ENCODE measurements at places on chromosomes 3 and 15.

DNA sequence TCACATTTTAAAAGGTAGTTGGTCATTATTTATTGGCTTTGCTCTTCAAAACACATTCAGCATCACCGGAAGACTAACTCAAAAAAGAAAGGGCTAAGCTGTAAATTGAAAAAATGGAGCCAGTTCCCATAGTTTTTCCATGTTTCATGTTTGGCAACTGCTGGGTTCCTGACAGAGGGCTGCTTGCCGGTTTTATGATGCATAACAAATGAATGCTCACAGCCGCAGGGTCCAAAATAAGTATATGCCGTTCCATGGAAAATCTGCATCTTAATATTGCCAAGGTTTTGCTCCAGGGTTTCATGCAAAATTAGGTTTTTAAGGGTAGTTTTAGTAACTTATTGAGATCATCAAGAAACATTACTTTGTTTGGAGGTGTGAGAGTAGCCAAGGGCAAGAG is 15.8 kb downstream of the SLC12A1 start:
- DNase-seq: no peak

- DNase-seq: no peak
These were observed 48.3 kb downstream of the MITF start for GRCh38 chr3:69787436-69788168.

- no peak for DNase-seq
These were observed 288.7 kb downstream of the EPHB1 start for GRCh38 chr3:135083756-135084155.

DNA sequence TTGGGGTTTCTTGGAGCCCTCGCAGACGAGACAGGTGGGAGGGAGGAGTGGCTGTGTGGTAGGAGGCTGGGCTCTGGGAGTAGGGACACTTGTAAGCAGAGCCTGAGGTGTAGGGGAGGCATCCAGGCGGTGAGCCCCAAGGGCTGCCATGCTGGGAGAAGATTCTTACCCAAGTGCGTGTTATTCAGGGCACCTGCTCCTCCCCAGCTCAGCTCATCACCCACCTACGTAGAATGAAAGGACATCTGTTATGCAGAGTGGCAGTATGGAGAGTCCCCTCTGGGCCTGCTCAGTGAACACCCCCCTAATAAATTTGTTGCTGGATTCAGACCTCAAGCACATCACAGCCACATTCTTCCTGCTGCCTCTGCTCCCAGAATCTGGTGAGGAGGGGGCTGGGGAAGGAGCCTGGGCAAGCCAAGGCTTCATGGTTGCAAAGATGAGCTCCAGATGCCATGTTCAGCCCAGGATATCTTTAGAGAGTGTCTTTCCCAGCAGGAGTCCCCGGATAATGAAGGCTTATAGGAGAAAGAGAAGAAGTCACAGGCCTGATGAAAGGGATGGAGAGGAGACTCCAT is 261.8 kb downstream of the EPHB1 start:
- DNase-seq: no peak

GRCh38 chr15:69034352-69034751 is 19.9 kb downstream of the NOX5 start:
- no peak for DNase-seq

- no peak for DNase-seq
These were observed 67.9 kb downstream of the PRICKLE2 start for GRCh38 chr3:64157150-64158035.

DNA sequence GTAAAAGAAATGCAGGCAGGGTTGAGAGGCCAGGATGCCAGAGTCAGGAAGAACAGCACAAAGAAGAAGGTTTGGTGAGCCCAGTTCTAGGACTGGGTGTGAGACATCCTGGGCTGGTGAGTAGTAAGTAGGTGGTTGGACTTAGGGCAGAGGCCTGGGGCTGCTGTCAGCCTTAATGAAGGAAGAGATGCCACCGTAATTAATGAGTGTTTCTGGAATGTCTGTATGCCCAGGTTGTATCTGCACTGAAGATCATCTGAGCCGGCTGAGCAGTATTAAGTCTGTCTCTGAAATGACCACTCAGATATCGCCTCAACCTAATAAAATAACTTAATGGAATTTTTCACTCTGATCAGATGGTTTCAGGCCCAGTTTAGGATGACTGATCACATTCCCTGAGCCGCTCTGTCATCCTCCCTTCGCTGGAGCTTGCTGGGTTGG is 532.9 kb upstream of the IL12A start:
- DNase-seq: no peak

DNA sequence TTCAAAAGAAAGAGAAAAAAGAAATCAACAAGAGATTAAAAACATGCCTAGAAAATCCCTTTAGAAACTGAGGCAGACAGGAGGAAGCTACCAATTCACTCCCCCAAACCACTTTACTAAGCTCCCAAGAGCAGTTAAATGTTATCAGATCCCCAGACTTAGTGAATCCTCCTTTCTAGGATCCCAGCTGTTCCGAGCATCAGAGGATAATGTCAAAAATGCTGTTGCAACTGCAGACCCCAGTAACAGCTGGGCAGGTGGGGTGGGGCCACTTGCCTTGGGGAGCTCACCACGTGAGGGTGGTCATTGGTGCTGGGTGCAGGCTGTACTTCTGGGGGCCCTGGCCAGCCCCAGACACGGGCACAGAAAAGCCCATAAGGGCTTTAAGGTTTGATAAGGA is 9.1 kb downstream of the POMGNT2 start:
- DNase-seq: no peak

- DNase-seq: no peak
These were observed 429.6 kb downstream of the LPP start for GRCh38 chr3:188583341-188584161.

DNA sequence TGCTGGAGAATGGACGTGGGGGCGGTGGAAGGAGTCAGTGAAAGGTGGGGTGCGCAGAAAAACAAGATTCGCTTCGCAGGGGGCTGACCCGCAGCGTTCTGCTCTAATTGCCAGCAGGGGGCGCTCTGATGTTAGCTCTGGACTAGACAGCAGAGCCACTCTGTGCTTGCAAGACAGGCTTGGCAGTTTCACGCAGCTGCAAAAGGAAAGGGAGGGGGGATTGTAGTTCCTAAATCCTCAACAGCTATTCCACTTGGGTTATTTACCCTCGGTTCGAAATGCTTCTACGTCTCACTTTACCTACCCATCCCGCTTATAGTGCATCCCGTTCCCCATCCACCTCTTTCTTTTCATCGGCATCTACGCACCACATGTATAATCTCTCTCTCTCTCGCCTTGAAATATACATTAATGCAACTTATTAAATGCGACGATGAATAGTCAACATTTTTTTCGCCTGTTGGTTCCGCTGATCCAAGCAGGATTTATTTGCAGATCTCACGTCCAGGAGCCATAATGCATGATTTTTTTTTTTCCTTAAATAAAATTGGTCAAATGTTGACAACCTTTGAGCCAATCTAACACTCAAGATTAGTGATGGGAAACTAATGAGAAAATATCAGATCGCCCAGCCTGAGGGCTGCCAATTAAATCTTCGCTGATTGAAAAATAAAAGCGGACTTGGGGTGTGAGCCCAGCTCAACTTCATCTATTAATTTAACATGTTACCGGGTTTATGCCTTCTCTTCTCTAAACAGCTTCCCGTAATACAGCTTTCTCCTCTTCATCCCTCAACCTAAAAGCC is 216.4 kb downstream of the MEIS2 start:
- DNase-seq: peak; percentile 22

- no peak for DNase-seq
These were observed 199.1 kb downstream of the CDIN1 start for GRCh38 chr15:36778531-36778930.

GRCh38 chr3:81218023-81218422 is 543.4 kb downstream of the GBE1 start:
- DNase-seq: no peak

DNA sequence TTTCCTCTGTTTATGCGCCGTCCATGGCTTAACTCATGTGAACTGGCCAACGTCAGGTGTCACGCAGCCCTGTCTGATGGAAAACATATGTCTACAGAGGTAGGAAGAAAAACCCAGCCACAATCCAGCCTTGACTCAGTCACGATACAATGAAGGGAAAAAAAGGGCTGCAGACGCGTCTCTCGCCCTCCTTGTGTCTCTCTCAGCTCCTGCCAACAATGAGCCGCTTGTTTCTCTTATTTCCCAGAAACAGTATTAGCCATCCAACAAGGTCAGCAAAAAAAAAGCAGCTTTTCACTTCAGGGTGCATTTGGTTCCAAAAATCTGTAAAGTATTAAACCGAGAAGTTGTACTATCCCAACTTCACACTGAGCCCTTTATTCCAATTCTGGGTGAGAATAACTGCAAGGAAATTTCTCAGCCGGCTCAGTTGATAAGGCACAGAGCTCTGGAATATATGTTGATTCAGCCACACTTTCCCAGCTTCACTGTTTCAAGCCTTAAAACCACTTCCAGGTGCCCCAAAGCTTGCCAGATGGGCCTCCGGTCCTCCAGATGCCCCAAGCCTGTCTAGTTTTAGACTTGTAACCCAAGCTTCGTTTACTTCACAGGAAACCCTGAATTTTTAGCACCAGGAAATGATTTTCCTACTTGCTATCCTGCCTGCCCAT is 79.4 kb downstream of the TM4SF4 start:
- no peak for DNase-seq

GRCh38 chr3:158167737-158168557 is 58.1 kb downstream of the RSRC1 start:
- no peak for DNase-seq

DNA sequence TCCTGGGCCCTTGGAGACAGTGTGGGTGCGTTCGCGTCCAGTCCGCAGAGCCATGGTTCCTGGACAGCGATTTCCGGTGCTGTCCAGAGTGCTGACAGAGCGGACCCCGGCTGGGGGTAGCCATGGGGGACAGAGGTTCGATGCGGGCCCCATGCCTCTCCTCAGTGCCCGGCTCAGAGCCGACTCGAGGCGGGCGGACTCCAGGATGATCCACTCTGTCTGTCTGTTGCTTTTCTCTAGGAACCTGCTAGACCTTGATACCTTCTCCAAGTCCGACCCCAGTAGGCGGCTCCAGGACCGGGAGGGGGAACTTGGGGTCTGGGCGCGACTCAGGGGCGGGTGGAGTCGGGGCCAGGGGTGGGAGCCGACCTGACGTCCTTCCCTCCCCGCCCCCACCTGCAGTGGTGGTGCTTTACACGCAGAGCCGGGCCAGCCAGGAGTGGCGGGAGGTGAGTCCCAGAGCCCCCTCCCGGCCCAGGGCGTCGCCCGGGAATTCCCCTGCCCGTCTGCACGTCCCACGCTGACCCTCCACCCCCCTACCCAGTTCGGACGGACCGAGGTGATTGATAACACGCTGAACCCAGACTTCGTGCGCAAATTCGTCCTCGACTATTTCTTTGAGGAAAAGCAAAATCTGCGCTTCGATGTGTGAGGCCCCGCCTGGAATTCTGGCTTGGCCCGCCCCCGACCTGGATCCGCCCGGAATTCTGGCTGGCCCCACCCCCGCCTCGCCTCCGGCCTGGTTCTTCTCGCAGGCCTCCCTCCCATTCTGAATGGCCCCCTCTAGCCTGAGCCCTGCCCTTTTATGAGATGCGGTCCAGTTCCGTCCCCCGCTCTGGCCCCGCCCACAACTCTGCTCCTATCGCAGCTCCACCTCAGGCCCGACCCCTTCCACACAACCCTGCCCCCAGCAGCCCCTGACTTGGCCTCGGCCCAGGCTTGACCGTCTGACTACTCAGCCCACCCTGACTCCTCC is 1.0 kb downstream of the CPNE9 start:
- no peak for DNase-seq

DNA sequence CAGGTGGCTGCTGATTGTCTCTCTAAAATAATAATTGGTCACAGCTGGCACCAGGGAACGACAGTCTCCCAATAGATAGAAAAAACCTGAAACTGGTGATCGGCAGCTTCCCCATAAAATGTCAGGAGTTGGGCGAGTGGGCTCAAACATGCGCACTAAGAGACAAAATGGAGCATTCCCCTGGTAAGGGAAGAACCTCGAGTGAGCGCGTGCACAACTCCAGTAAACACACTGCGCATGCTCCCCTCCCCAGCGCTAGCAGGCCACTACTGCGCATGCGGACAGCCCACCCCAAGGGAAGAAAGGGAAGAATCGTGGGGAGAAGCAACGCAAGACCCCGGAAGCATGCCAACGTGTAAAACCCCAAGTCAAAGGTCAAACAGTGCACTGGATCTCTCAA is 7.7 kb upstream of the STARD5 start:
- DNase-seq: no peak

DNA sequence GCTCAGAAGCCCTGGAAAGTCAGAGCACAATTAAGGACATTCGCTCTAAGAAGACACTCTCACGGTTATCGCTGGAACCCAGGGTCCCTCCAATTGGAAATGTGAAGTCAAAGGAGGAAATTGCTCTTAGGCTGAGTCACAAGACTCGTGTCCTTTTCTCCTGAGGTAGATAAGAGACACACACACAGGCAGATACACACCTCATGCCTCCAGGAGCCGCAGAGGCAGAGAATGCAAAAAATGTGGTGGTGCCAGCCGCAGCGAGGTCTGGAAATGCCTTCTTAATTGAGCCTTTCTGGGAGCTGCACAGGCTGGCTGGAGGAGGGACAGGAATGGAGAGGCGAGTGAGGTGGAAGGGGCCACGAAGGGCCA is 189.3 kb downstream of the OPA1 start:
- DNase-seq: no peak

DNA sequence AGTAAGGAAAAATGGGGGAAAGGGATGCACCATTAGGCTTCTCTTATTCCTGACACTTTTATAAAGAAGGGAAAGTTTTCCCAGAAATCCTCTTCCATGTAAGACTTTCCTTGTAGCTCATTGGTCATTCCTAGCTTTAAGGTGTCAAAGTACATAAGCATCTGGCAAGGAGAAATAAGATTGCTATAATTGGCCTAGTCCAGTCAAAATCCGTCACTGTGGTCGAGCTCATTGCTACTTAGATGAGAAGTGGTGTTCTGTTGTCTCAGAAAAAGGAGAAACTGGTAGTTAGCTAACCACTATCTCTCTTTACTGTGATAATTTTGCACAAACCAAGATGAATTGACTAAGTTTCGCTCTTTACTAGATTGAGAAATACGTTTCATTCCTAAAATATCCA is 370.1 kb downstream of the CNTN4 start:
- DNase-seq: no peak

DNA sequence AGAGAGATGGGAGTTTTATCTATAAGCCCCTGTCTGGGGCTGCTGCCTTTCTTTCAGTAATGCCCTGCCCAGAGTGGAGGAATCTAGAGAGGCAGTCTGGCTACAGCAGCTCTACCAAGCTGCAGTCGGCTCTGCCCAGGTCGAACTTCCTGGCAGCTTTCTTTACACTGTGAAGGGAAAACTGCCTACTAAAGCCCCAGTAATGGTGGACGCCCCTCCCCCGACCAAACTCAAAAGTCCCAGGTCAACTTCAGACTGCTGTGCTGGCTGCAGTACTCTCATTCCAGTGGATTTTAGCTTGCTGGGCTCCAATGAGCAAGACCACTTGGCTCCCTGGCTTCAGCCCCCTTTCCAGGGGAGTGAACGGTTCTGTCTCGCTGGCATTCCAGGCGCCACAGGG is 65.9 kb upstream of the RARB start:
- DNase-seq: no peak

- no peak for DNase-seq
These were observed 16.7 kb downstream of the DAPK2 start for GRCh38 chr15:64029633-64030032.

- DNase-seq: no peak
These were observed 95.6 kb upstream of the TJP1 start for GRCh38 chr15:29917600-29918597.

Measured in activated T-cell treated with anti-CD3 and anti-CD28 coated beads for 4 hours (primary cell).